ENCODE measurements at places on chromosomes 3 and 15.

DNA sequence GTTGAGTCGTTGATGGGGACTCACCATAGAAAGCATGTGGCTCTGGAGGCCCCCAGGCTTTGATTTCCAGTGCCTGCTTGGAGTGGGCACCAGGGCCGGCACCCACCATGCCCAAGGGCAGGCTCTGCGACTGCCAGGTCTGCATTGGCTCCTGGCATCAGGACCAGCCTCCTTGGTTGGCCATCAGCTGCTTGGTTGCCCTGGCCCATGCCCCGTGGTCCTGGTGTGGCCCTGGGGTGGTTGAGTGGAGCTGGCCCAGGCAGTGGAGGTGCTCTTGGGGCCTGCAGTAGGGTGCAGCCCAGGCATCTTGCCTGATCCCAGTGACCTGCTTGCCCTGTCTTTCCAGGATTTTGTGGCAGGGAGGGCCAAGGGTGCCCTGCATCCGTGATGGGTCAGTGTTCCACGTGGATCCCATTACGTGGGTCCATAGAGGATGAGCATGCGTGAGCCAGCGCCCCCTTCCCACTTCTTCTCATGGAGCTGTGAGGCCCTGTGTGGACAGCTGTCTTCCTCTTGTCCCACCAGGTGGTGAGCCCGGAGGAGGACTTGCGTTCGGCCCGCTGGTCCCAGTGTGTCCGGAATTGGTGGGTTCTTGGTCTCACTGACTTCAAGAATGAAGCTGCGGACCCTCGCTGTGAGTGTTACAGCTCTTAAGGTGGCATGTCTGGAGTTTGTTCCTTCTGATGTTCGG is 187.0 kb downstream of the UBE3A start:
- H3K27me3 ChIP-seq, result no peaks in the 10 kb centered on the region
- H3K36me3 ChIP-seq, result no peaks in the 10 kb centered on the region
- no peaks in the 10 kb centered on the region for H3K4me1 ChIP-seq
- H3K27ac ChIP-seq, result no peak overlapping the region
- H3K4me3 ChIP-seq, result no peak overlapping the region

- no peaks in the 10 kb centered on the region for H3K36me3 ChIP-seq
- no peak for DNase-seq
Observed at GRCh38 chr15:67735896-67736295, 89.4 kb upstream of the SKOR1 start.

DNA sequence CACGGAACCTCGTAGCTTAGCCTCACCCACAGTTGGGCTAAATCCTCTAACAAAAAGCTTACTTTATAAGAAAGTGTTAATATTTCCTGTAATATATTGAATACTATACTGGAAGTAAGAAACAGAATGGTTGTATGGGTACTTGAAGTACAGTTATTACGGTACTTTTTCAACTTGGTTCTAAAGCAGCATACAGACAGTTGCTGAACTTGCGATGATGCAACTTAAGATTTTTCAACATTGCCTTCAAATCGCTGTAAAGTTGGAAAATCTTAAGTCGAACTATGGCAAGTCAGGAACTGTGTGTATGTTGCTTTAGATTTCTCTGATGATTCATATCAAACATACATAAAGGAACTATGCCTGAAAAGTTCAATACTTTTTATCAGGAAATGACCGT is 204.4 kb upstream of the C2CD4B start:
- H3K27ac ChIP-seq, result no peak overlapping the region
- no peaks in the 10 kb centered on the region for H3K4me1 ChIP-seq
- no peak overlapping the region for H3K4me3 ChIP-seq
- no peak for DNase-seq

DNA sequence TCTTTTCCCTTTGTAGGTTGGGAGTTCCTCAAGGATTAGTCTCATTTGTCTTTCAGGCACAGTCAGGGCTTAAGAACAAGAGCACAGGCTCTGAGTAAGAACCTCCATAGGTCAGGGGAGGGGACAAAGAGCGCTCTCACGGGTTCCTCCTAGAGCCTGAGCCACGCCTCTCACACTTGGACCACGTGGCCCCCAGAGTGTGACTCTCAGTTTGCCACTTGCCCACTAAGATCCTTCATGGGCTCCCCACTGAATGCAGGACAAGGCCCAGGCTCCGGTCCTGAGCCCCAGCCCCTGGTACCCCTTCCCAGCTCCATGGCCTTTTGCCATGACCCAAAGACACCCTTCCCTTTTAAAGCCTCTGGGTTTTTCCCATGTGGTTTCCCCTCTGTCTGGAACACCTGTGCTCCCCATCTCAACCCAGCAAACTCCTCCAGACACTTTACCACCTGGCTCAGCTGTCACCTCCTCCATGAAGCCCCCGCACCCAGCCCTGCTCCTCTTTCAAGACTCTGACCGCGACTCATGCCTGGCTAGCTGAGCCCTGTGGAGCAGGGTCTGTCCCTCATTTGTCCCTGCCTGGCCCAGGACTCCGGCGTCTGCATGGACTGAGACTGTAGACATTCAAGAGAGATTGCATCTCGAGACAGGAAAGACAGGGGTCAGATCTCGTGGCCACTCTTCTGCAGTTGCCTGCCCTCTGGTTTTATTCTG is 32.7 kb downstream of the IQSEC1 start:
- peaks cover 4% of the 10 kb centered on the region for H3K4me1 ChIP-seq
- no peak overlapping the region for H3K27ac ChIP-seq
- H3K27me3 ChIP-seq, result no peaks in the 10 kb centered on the region
- DNase-seq, result no peak
- H3K4me3 ChIP-seq, result no peak overlapping the region

DNA sequence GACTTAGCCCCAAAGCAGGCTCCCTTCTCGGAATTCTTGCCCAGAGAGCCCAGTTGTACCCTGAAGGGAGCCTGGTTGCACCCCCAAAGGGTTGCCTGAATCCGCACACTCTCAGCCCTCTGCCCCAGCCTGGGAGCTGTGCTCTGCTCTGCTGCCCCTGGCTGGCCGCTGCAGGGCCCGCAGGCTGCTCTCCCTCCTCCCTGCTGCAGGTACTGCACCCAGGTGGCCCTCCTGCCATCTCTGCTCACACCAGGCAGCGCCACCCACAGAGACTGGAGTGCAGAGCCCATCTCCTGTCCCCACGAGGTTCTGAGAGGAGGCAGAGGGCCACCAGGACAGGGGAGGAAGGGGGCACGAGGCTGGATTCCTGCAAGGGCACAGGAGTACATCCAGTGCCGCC is 134.2 kb upstream of the NSMCE3 start:
- no peak overlapping the region for H3K27ac ChIP-seq
- no peak overlapping the region for H3K4me3 ChIP-seq
- H3K27me3 ChIP-seq, result no peaks in the 10 kb centered on the region
- H3K4me1 ChIP-seq, result peaks cover 21% of the 10 kb centered on the region
- H3K36me3 ChIP-seq, result no peaks in the 10 kb centered on the region

DNA sequence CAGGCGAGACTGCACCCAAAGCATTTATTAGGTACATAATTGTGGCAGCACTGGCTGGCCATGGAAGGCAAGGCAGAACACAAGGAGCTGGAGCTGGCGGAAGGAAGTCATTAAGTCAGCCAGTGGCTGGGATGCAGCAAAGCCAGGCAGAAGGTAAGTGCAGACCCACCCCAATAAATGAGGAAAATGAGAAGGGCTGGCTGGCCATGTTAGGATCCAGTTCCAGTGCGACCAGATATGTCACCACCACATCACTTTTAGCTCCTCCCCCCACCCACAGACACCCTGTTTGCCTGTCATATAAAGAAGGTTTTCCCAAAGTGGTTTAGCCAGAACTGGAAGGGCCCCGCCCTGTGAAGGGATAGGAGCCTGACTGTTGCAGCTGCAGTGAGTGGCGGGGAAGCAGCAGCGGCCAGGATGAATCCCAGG is at the start of gene FURIN:
FURIN (plus strand) TSS at position 328 of the 429 bp plus-strand sequence. CDS start 7,153 bp downstream, outside the sequence.
- no peaks in the 10 kb centered on the region for H3K27me3 ChIP-seq
- H3K4me1 ChIP-seq, result peaks cover 18% of the 10 kb centered on the region
- H3K4me3 ChIP-seq, result no peak within 1 kb of the TSS
- no peak within 1 kb of the TSS for H3K27ac ChIP-seq

DNA sequence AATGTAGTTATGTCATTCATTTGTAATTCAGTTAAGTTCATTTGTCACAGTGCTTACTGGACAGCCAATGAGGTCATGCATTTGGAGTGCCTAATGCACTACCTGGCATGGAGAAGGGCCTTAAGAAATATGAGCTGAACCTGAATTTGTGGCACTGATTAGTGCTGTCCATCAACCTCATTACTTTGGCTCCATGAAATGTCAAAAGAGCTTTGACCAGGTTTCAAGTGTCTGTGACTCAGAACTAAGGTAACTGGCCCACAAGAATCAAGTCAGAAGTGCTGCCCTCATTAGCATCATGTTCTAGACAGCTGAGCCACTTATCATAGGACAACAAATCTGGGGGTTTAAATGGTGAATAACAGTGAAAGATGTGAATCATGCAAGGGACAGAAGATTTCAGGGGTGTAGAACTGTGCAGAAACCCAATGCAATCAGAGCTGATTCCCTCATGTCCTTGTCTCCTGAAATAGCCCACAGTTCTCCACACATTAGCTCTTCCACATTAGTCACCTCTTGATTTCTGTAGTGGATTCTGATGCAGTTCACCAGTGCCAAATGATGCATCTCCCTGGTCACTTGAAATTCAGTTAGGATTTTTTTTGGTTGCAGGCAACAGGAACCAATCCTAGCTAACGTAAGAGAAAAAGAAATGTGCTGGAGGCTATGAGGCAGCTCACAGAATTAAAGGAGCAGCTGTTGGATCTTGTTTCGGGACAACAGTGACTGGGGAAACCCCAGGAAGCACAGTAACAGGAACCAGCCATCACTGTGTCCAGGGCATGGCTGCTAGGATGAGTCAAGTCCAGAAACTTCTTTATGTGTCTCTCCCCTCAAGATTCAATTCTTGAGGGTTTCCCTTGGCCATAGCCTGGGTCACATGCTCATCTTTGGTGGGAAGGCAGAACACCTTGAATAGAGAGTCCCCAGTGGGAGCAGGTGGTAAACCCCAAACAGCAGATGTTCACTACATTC is 38.7 kb downstream of the CHST2 start:
- DNase-seq, result no peak
- no peak overlapping the region for H3K4me3 ChIP-seq
- H3K27ac ChIP-seq, result no peak overlapping the region
- no peaks in the 10 kb centered on the region for H3K4me1 ChIP-seq

DNA sequence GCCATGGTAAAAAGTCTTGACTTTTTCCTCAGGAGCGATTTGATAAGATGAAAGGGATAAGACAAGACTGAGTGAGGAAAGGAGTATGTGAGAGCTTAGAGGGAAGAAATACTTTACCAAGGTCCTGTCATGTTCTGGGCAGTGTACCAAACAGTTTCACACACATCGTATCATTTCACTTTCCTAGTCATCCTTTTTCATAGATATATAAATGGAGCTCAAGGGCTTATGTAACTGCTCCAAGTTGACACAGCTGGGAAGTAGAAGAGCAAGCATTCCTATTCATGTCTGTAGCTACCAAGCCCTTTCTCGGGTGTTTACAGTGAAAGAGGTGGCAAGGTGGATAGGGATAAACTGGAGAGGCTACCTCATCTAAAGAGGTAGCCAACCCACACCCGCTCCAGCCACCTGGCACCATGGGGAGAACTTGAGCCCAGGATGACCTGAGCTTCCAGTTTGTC is 57.4 kb downstream of the MRPS25 start:
- H3K27me3 ChIP-seq, result no peaks in the 10 kb centered on the region
- H3K27ac ChIP-seq, result no peak overlapping the region
- no peak overlapping the region for H3K4me3 ChIP-seq
- H3K4me1 ChIP-seq, result no peaks in the 10 kb centered on the region

DNA sequence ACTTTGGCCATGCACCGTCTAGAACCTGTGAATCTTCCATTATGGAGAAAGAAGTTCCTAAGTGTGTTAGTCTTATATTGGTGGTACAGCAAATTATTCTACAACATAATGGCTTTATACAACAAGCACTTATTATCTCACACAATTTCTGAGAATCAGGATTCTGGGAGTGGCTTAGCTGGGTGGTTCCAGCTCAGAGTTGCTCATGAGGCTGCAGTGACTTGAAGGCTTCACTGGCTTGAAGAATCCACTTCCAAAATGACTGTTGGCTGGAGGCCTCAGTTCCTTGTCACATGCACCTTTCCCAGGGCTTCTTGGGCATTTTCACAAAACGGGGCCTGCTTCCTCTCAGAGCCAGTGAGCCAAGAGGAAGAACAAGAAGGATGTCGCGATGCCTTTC is 82.3 kb upstream of the RNF7 start:
- H3K4me3 ChIP-seq, result no peak overlapping the region
- no peak overlapping the region for H3K27ac ChIP-seq
- peaks cover 1% of the 10 kb centered on the region for H3K27me3 ChIP-seq
- H3K36me3 ChIP-seq, result no peaks in the 10 kb centered on the region
- no peak for DNase-seq

GRCh38 chr15:27045796-27046195 is 74.8 kb downstream of the GABRG3 start:
- no peaks in the 10 kb centered on the region for H3K27me3 ChIP-seq
- H3K27ac ChIP-seq, result no peak overlapping the region
- H3K36me3 ChIP-seq, result no peaks in the 10 kb centered on the region
- no peaks in the 10 kb centered on the region for H3K4me1 ChIP-seq
- H3K4me3 ChIP-seq, result no peak overlapping the region
- DNase-seq, result no peak

GRCh38 chr3:135078283-135078682 is 283.2 kb downstream of the EPHB1 start:
- no peak for DNase-seq
- no peak overlapping the region for H3K27ac ChIP-seq
- no peaks in the 10 kb centered on the region for H3K36me3 ChIP-seq
- H3K27me3 ChIP-seq, result no peaks in the 10 kb centered on the region
- no peak overlapping the region for H3K4me3 ChIP-seq
- H3K4me1 ChIP-seq, result no peaks in the 10 kb centered on the region

DNA sequence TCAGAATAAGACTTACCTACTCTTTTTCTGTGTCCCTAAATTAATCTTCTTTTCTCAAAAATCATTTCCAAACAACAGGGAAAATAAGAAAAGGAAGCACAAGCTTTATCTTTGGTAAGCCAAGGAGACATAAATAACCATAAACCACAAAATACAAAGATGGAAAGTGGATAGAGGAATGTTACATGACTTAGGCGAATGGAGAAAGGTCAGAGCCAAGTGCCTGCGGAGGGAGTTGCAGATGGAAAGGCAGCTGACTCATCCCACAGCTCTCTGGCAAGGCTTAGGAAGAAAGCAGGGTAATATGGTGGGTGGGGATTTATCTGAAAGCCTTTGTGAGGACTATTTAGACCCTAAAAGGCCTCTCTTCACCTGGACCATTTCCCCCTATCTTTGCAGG is 72.8 kb downstream of the GALK2 start:
- no peaks in the 10 kb centered on the region for H3K27me3 ChIP-seq
- no peaks in the 10 kb centered on the region for H3K4me1 ChIP-seq
- no peaks in the 10 kb centered on the region for H3K36me3 ChIP-seq
- H3K4me3 ChIP-seq, result no peak overlapping the region
- DNase-seq, result no peak

DNA sequence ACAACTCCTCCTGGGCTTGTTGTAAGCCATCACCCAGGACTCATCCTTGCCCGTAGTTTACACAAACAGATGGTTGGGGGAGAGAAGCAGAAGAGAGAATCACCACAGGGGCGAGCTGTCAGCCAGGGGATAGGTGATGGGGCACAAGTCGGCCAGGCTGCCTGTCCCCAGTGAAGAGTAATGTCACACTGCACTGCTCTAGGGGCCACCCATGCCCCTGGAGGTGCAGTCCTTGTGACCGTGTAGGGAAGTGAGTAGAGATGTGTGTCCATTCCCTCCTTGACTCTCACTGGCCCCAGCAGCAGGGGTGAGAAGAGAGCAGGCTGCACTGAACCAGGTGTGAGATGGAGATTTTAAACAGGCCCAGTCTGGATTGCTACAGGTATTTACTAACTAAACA is 17.1 kb upstream of the PRSS50 start:
- H3K4me1 ChIP-seq, result no peaks in the 10 kb centered on the region
- DNase-seq, result no peak
- no peak overlapping the region for H3K27ac ChIP-seq
- no peaks in the 10 kb centered on the region for H3K27me3 ChIP-seq

GRCh38 chr15:69087366-69087976 is 73.0 kb upstream of the GLCE start:
- peak overlapping the region; percentile 76 for H3K27ac ChIP-seq
- no peak for DNase-seq
- H3K4me1 ChIP-seq, result peaks cover 59% of the 10 kb centered on the region
- peaks cover 6% of the 10 kb centered on the region for H3K27me3 ChIP-seq
- peak overlapping the region; percentile 42 for H3K4me3 ChIP-seq
- no peaks in the 10 kb centered on the region for H3K36me3 ChIP-seq
